ENCODE measurements at places on chromosomes 12 and 14. TPM values are rescaled to one million over a fixed set of nuclear protein-coding genes. Genes with fewer than 3 reads are reported as not detected.

Gene SERPINA12
- total RNA-seq, result not detected

Gene OTX2
- not detected for total RNA-seq

Gene PAN2
- total RNA-seq, result 24.4 TPM

Gene ZNF891
- total RNA-seq, result 1.4 TPM

Gene MDGA2
- not detected for total RNA-seq

Gene KCNA5
- not detected for total RNA-seq

Gene C14orf119
- total RNA-seq, result 40.3 TPM

Gene TMPRSS12
- not detected for total RNA-seq

Gene KITLG
- 0.05 TPM for total RNA-seq

DNA sequence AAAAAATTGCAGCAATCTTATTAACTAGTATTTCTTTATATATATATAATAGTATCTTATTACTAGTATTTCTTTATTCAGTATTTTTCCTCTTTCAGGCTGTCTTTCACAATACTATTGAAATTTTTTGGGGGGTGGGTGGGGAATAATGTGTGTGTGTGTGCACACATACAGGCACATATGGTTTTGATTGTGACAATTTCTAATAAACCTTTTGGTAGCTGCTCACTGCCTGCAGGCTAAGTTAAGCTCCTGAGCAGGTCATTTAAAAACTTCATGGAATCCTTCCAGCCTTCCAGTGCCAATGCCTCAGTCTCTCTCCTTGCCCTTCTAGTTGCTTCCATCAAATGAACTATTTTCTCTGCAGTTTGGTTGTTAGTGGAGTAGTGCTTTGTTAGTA lies 490.1 kb downstream of the PCNX1 start:
- ATAC-seq, result no peak

DNA sequence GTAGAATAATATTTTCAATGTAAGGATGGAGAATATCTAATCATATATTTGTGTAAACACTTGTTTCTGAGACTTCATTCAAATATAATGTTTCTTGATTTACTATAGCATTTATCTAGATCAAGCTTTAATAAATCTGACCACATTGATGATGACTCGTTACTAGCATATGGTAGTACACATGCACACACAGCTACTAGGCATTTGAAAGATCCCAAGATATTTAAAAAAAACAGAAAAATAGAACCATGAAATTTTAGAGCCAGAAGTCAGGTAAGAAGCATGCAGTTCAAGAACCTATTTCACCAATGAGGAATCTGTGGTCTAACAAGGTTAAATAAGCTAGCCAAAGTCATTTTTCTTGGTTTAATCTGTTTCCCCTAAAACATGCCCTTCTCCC lies 32.0 kb downstream of the DCP1B start:
- no peak for ATAC-seq

DNA sequence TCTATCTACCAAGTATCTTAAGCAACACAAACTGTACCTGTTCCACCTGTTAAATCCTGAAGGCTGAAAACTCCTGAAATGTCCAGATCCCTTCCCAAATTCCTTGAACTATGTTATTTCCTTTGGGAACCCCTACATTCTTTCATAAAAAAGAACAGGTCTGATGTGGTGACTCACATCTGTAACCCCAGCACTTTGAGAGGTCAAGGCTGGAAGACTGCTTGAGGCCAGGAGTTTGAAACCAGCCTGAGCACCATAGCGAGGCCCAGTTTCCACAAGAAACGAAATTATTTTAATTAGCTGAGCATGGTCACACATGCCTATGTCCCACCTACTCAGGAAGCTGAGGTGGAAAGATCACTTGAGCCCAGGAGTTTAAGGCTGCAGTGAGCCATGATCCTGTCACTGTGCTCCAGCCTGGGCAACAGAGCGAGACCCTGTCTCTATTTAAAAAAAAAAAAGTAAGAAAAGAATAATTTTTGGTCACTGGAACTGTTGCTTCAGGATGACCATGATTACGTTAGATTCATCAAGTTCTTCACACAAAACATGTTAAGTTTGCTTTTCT lies 84.3 kb downstream of the PHLDA1 start:
- no peak for ATAC-seq

GRCh38 chr14:103863245-103863644 lies 15.9 kb upstream of the PPP1R13B start:
- ATAC-seq, result no peak

- no peak for ATAC-seq
Measured at GRCh38 chr12:109863847-109864712, 16.3 kb downstream of the GLTP start.

GRCh38 chr12:131002216-131002631 lies 48.5 kb downstream of the ADGRD1 start:
- no peak for ATAC-seq

DNA sequence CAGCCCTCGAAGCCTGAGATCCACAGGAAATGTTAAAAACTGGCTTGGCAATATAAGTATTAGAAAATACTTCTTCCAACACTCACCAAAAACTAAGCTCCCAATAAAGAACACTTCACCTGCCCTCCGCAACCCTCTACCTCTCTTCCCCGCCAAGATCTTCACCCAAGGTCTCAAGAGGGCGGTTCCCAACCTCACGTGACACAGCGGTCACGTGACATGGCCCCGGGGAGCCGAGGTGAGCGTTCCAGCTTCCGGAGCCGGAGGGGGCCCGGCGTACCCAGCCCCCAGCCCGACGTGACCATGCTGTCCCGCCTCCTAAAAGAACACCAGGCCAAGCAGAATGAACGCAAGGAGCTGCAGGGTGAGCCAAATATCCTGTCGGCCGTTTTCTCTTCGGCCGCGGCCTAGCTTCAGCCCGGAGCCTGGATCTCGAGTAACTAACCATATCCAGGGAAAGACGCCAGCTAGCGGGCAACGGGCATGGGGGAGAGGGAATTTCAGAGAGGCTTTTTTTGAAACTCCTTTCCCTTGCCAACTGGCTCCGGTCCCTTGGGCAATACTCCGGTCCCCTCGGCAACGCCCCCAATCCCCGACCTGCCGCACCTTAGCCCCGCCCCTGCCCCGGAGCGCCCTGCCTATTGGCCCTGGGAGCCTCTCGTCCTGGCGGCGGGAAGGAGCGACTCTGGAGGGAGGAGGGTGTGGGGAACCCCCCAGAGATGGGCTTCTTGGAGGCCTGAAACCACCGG lies at the start of gene BLOC1S1:
BLOC1S1 (plus strand) TSS at position 214 of the 749 bp plus-strand sequence; CDS start at position 220, 6 bp downstream.
- ATAC-seq, result peak; percentile 91

DNA sequence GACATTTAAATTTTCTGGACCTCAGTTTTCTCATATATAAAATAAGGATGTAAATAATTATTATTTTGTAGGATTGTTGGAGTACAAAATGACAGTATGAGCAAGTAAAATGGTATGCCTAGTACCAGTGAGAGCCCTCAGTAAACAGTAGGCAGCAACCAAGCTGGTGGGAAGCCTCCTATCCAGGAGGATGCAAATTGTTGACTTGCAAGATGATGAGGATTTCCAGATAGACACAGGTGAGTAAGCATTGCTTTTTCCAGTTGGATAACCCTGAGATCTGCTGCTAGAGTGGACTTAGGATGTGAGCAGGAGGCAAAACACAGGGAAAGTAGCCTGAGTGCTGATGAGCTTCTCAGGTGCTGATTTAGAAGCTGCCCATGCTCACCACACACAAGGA lies 28.2 kb upstream of the AMIGO2 start:
- ATAC-seq, result no peak

- no peak for ATAC-seq
Measured at GRCh38 chr12:7123806-7124522, 4.7 kb downstream of the RBP5 start.

DNA sequence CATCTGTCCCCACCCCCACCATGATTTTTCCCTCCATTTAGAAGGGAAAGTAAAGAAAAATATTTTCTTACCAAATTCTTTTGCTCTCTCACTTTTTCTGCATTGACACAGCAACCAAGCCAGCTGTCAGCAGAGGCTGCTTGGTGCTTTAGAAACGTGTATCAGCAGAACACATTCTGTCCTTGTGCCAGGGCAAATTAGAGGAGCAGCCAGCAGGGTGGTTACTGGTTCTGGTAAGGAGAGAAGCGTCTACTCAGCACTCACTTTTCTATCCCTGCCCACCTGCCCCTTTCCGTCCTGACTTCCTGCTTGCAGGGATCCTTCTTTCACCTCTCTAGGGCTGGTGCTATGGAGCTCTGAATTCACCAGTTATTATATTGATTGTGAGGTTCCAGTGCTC lies 327.5 kb upstream of the PDE3A start:
- ATAC-seq, result no peak

GRCh38 chr12:104590022-104590421 lies 133.3 kb downstream of the CHST11 start:
- no peak for ATAC-seq

DNA sequence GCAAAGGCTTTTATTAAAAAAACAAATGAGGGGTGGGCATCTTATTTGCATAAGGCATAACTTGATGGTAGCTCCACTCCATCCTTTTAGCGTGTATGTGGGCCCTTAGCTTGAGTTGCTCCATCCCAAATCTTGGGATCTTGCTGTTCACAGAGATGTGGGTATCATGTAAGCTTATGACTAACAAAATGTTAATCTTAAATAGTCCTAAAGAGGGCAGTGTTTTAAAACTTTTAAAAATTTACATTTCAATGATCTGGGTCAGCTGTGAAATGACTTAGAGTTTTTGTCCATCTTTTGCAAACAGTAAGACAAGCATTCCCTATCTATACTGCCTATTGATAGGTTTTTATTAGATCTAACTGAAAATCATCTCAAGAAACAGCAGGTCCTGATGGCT lies 86.0 kb downstream of the SLCO1A2 start:
- ATAC-seq, result no peak

DNA sequence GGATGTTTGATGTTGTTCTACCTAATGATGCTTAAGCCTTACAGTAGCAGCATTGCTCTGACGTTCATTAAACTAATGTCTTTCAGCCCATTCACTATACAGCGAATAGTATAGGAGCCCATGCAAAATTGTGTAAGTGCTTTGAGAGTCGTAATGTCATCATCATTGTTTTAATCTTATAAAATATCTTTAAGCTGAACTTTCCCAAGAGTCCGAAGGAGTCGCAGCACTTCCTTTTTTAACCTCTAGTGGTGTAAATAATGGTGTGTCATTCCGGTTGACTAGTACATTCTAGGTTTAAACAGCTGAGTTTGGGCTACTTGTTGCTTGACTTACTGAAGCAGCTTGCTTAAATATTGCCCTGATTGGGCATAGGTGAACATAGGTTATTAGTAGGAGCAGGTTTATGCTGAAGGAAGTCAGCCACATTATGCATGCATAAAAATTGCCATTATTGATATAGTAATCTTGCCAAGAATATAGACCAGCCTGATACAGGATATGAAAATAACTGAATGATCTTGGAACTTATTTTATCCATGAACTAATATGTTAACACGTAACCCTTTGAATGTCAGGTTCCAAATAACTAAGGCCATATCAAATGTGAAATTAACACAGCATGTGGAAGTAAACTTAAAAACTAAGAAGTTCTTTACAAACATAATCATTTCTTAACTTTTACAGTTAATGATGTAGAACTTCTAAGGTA lies 2.6 kb downstream of the WNK1 start:
- ATAC-seq, result peak; percentile 23

- no peak for ATAC-seq
Measured at GRCh38 chr14:76678244-76678800, 82.9 kb upstream of the VASH1 start.

- ATAC-seq, result no peak
Measured at GRCh38 chr14:104440297-104440956, 139.1 kb upstream of the C14orf180 start.

GRCh38 chr12:76921100-76921471 lies 42.3 kb upstream of the CSRP2 start:
- ATAC-seq, result no peak

GRCh38 chr12:56520048-56520447 lies 1.6 kb upstream of the RBMS2 start:
- ATAC-seq, result no peak

GRCh38 chr14:39576736-39577135 lies 144.5 kb upstream of the FBXO33 start:
- ATAC-seq, result no peak

- ATAC-seq, result no peak
Measured at GRCh38 chr12:72274931-72275330, 2.8 kb downstream of the TRHDE start.

DNA sequence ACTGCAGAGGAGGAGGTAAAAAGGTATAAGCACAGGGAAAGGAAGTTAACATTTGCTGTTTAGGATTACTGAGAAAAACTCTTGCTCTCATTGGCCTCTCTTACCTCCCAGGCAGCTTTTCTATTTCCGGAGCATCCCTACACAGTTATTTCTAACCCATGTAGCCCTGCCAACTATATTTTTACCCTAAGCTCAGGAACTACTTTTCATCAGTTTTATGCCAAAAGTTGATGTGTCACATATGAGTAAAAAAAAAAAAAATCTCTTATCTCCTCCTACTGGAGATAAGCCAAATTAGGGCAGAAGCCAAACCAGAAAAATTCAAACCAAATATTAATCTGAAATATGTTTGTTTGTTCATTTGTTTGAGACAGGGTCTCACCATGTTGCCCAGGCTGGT lies 34.4 kb upstream of the PSMA6 start:
- no peak for ATAC-seq

GRCh38 chr12:106142591-106143261 lies 4.0 kb upstream of the NUAK1 start:
- no peak for ATAC-seq

GRCh38 chr12:25811656-25812126 lies 146.8 kb upstream of the RASSF8 start:
- no peak for ATAC-seq

DNA sequence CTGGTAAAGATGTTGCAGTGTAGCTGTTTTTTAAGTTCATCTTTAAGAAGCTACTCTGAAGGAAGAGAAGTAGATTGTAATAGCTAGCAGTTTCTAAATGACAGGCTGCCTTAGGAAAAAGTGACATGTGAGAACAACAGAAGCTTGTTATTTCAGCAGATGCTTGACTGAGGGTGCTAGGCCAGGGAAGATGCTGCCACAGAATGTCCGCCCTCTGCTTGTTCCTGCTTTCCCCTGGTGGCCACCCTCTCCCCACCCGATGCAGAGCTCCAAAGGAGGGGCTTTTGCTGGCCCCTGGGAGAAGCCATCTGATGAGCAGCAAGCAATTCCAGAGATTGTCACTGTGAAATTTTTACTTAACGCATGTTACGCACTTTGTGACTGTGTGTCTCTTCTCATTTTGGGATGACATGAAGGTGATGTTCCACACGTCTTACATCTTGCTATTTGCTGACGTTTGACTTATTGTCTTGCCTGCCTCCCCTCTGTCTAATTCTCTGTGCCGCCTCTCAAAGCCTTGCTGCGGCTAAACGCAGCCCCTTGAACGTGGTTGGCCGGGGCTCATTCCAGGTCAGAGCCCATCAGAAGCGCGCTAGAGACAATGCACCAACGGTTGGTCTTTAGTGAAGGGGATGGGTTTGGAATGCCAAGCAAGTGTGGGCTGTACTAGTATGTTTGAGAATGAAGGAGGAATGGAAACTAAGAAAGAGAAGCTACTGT lies 44.8 kb downstream of the WDR20 start:
- ATAC-seq, result peak; percentile 78

DNA sequence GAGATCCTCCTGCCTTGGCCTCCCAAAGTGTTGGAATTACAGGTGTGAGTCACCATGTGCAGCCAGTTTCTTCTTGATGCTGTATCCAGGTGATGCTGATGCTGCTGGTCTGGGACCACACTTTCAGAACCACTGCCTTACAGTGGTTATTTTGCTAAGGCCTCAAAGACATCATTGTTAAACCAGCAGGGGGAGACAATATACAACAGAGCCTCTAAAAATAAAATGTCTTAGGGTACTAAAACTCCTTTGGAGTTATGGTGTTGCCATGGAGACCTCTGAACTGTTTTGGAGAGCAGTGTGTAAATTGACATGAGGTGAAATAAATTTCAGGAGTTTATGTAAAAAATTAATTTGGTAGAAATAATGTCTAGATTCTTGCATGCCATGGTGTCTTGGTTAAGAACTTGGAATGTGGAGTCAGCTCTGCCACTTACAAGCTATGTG lies 1.1 kb upstream of the ARG2 start:
- ATAC-seq, result peak; percentile 38
